ENCODE measurements at places on chromosomes 3 and 15. TPM values are rescaled to one million over a fixed set of nuclear protein-coding genes. Genes with fewer than 3 reads are reported as not detected.

DNA sequence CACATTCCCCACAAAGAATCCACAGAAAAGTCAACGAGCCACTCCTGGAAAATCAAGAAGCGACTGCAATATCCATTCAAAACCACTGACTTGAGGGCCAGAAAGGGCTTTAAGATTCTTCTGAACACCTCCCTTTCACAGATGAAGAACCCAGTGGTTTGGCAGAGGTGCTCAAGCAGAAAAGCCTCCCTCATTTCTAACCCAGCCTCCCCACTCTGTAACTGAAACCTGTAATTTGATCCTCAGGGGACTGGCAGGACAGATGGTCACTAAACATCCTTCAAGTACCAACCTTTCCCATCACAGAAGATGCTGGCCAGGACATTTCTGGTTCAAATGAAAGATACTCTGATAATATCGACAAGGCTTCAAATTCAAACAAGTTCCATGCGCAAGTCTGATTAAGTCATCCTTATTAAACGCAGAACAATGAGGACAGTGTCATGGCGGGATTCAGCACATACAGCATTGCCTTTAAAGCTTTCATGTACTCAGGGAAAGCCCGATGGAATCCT lies 5.5 kb downstream of the SEMA5B start:
- DNase-seq = no peak

- no peak for DNase-seq
These were observed 4.2 kb downstream of the MYO5A start for GRCh38 chr15:52524223-52525136.

- DNase-seq = no peak
These were observed 49.0 kb upstream of the SELENOK start for GRCh38 chr3:53940623-53941022.

The HESX1 gene
- polyA plus RNA-seq = 0.76 TPM

The FGF12 gene
- polyA plus RNA-seq = 0.93 TPM

DNA sequence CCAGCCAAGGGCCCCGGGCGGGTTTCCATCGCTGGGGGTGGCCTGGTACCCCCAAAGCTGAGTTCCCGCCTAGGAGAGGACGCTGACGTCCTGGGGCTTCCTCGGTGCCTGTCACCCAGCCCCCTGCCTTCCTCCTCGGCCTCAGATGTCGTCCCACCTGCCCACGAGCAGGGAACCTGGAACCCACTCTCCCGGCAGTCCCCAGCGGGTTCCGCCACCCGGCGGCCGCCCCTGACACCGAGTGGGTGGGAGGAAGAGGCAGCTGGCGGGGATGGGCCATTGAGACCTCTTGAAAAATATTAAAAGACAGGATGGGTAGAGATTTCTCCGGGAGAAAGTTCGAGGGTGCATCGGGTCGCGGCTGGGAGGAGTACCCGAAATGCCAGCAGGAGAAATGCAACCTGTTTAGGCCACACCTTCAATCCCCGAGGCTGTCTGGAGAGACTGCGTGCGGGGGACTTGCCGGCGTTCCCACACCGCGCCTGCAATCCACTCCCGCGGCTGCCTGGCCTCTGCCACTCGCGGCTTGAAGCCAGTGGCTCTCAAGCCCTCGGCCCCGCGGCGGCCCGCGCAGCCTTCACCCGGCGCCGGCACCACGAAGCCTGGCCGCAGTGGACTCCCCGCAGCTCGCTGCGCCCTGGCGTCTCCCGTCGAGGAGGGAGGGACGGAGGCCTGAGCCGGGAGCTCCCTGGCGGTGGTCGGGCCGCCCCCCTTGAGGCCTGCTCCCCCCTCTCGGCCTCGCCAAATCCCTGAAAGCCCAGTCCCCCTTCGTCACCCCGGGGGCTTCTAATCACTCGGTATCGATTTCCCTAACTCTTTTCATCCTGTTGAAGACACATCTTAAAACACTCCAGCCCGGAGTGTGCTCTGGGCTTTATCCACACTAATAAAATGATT lies 8.6 kb upstream of the NR2F2 start:
- peak; percentile 82 for DNase-seq

- no peak for DNase-seq
These were observed 79.8 kb downstream of the FOXP1 start for GRCh38 chr3:71503525-71504249.

DNA sequence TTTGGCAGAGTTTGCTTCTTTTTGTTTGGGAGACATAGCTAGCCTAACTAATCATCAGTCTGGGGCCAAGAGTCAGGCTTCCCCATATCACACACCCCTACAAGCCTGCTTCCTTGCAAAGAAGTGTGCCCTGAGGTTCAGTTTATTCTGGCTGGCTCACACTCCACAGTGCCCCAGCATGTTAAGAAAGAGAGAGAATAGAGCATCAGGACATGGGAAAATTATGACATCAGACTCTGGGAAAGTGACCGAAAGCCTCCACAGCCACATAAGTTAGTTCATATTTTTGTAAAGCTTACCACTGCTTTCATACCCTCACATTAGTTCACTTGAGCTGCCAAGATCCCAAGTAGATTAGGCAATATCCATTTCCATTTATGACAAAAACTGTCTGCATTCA lies 63.0 kb upstream of the CFAP161 start:
- peak; percentile 57 for DNase-seq

The NECTIN3 gene
- polyA plus RNA-seq = 4.5 TPM

The TM4SF18 gene
- polyA plus RNA-seq = 2.1 TPM

The ADGRG7 gene
- not detected for polyA plus RNA-seq

The PATL2 gene
- polyA plus RNA-seq = 4.4 TPM

DNA sequence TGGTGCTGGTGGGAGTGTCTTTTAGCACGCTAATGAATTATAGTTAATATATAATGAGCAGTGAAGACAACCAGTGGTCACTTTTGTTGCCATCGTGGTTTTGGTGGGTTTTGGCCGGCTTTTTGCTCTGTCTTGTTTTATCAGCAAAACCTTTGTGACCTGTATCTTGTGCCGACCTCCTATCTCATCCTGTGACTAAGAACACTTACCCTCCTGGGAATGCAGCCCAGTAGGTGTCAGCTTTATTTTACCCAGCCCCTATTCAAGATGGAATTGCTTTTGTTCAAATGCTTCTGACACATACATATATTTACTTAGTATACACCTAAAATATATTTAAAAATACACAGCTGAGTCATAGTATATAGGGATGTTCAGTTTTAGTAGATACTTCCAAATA lies 770.3 kb downstream of the PDCD6IP start:
- DNase-seq = no peak

GRCh38 chr3:170811928-170812591 lies 57.9 kb downstream of the RPL22L1 start:
- peak; percentile 87 for DNase-seq

DNA sequence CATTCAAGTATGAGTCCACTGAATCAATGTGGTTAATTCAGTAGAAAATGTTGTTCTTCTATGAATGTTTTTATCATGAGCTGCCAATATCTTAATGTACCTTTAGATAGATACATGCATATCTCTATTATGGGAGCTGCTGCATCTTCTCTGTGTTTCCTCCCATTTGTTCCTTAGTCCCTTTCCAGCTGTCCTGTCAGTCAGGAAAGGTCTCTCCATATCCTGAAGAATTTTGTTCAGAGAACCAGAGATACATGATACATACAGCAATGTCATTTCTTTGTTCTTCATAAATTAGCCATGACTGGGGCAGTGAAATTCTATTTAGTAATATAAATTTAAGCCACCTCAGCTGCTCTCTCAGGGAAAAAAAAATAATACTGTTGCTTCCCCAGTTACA lies 103.7 kb downstream of the P3H2 start:
- no peak for DNase-seq

The P2RY1 gene
- 3.3 TPM for polyA plus RNA-seq

- DNase-seq = no peak
These were observed 8.4 kb upstream of the ISL2 start for GRCh38 chr15:76328106-76328696.

DNA sequence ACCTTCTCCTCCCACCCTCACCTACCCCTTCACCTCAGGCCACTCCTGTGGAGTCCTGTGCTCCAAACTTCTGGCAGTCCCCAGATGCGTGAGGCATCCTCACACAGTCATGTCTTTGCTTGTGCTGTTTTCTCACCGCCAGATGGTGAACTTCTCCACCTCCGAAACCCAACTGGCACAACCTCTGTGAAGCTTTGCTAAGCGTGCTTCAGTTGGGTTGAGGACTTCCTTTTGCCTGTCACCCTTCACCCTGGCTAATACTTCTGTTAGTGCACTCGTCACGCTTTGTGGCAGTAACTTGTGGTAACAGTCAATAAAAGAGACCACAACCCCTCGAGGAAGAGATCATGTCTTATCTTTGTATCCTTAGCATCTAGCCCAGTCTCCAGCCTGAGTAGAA lies 42.0 kb upstream of the SKOR1 start:
- DNase-seq = no peak

DNA sequence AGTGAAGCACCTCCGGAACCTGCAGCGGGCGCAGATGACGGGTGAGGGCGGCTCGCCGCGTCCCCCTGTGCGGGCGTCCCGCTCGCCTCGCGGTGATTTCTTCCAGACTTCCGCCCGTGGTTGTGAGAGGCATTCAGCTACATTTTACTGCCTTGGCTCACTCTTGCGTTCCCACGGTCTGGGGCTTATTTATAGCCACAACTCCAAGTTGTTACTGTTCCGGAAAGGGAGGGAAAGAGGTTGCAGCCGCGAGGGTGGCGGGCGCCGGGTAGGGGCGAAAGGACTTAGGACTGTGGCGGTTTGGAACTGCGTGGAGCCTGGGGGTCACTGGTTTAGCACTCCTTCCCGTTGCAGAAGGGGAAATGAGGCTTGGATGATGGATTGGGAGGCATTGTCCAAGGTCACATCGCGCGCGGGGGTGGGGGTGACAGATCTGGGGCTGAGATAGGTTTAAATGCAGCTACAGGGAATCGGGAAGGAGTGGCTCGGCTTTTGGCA lies 1.1 kb downstream of the HES1 start:
- DNase-seq = peak; percentile 61

DNA sequence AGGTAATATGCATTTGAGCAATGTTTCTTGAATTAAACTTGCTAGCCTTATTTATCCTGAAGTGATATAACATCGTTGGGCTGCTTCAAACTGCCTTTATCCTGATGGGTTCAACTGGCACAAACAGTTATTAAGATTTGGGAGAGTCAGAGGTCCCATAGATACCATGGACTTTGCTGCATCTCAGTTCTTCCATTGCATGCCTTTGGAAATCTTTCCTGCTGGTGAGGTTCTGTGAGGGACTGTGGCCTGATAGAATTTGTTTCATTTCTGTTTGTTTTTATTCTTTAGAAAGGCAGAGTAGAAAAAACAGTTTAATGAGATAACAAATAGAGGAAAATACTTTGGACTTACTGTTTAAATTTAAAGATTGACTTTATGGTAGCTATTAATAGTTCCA lies 508.3 kb downstream of the LPP start:
- DNase-seq = no peak

GRCh38 chr3:43334976-43335375 lies 48.6 kb downstream of the SNRK start:
- no peak for DNase-seq
